ENCODE measurements at places on chromosomes 12 and 14.
A peak's percentile ranks its signal among the peaks of the same experiment; 100 is the strongest.

DNA sequence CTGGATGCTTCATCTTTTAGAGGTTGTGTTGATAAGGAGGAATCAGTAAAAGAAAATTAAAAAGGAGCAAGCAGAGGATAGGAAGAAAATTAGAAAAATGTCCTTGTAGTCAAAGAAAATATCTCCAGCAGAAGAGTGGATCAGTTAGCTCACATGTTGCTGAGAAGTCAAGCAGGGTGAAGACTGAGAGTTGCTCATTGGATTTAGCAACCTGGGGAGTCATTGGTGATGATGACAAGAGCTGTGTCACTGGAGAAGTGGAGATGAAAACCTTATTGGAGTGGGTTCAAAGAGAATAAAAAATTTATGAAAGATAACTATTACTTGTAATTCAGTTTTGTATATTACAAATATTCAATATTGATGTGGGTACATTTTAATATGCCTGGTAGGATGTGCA is 9.8 kb downstream of the FRMD6 start:
- no peak for DNase-seq

- DNase-seq: no peak
These were observed 103.7 kb upstream of the PDE3A start for GRCh38 chr12:20264608-20265114.

DNA sequence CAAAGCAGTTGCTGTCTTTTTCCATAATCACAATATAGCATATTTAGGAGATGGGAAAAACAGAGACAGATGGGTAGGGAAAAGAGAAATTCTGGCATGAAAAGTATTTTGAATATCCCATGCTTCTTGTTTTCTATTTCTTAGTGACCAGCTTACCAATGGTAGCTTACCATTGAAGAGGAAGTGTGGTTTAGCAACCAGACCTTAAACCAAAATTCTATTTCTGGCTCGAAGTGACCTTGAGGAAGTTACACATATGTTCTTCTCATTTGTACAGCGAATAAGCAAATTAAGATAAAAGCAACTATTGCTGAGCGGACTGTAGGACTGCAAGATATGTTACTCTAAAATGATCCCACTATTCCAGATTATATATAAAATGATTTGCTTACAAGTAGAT is 82.9 kb downstream of the FGD4 start:
- DNase-seq: no peak

- DNase-seq: no peak
These were observed 14.9 kb upstream of the POLR3B start for GRCh38 chr12:106342397-106343213.

- no peak for DNase-seq
These were observed 58.3 kb downstream of the SLC8A3 start for GRCh38 chr14:70130482-70130881.

DNA sequence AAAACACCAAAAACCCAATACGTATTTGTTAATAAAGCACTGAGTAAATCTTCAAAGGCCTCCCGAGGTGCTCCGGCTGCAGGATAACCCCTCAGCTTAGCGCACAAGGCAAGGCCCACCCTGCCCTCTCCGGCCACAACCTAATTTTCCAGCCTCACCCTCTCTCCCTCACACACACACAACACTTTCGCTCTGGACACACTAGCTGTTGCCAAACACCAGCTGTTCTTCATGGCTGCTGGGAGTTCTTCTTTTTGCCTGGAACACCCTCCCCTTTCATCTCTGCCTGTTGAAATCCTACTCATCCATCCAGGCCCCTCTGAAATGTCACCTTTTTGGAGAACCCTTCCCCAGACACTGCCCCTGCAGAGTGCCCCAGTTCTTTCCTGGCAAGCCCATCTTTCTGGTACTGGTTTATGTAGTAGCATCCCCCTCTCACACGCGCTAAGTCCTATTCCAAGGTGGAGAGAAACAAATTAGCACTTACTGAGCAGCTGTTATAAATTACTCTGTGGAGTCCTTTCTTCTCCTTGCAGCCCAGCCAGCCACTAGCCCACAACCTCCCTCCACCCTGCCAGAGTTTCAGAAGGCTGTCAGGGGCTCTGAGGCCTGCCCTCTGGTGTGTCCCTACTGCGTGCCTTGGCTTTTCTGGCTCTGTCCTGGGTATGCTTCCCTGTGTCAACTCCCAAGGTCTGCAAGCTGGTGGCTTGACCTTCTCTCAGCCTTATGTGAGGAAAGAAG is 805 bp upstream of the CRACR2A start:
- peak; percentile 40 for DNase-seq

DNA sequence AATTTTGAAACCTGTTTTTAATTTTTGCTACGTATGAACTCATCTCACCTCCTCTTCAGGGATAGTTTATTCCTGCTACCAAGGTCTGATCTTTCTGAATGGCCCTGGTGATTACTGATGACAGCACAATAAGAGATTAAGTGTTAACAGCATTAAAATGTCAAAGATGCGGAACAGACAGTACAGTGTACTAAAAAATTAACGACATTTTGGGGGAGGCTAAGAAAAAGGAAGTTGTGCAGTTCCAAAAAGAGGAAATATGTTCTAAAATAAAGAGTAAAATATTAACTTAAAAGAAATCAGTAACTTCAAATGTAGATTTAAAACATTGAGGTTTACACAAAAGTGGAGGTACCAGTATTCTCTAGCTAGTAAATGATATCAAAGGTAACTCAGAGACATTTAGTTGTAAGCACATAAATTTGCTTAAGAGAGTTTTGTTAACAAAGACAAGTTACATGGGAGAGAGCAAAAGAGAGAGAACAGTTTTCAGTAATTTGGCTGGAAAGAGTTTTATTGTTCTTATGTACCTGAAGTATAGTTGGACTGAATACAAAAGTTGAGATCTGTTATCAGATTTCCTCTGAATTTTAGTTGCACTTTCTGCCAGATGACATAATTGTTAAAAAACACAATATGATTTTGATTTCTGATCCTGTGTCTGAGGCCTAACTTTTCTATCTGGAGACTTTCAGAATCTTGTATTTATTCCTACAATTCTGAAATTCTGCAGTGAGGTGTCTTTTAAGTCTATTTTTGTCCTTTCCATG is 4.2 kb upstream of the CLECL1 start:
- DNase-seq: no peak

- no peak for DNase-seq
These were observed 79.1 kb upstream of the HECTD1 start for GRCh38 chr14:31286456-31287293.

DNA sequence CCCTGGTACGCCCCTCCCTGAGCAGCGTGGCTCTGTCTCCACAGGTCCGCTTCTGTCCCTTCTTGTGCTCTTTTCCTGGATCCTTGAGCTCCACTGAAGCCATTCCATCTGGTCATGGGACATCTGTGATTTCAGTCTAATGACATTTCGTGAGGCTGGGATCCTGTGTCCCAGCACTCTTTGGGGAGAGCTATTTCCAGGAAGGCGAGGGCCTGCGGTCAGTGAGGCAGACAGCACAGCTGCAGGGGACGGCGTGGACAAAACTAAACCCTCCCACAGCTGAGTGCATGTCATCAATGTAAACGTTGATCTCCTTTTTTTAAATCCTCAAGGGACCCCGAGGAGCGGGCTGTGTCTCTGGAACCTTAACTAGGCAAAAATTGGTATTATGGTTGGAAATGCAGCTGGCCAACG is 127.7 kb downstream of the DACT1 start:
- DNase-seq: no peak

- peak; percentile 32 for DNase-seq
These were observed 82.2 kb downstream of the PAPOLA start for GRCh38 chr14:96584199-96584906.

GRCh38 chr12:14843425-14843887 is at the start of gene ART4:
Gene ART4 (minus strand): TSS chr12:14843526. CDS start chr12:14843113, 413 bp downstream.
- no peak for DNase-seq

DNA sequence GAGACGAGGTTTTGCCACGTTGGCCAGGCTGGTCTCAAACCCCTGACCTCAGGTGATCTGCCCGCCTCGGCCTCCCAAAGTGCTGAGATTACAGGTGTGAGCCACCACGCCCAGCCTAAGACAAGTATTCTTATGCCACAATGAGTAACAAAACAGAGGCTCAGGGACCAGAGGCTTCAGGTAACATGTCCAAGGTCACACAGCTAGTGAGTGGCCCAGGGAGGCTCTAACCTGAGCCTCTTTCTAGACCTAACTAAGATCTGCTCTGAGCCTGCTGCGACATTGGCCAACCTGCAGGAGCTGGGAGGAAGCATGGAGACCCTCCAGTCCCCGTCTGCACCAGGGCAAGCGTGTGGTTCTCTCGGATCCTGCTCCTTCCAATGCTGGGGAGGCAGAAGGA is 77.9 kb downstream of the FOXN3 start:
- no peak for DNase-seq

DNA sequence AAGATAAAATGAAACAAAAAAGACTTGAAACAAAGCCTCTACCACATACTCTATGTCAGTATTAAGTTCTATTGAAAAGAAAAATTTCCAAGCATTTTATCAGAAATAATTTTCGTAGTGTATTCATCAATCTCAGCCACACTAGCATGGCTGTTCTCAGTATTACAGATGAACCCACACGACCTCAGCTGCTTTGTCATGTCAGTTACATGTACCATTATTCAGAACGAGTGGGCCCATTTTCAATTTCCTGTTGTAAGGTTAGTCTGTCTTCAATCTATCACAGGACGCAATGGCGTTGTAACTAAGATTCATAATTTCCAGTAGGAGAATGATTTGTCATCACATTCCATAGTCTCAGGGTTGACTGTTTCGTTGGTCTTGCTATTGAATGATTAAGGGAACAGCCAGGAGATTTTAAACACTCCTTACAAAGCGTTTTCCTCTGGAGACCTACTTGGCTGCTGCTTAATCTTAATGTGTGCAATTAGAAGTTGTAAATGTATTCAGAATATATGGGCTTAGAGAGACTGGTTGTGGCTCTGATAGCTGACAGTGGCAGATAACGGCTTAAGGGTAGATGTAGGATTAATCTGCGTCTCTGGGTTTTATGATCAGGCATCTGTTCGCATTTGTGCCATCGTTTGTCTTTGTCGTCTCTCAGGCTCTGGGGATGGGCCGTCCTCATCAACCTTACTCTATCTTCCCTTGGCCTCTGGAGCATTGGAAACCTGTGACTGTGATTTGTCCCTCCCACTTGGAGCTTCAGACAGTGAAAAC is 65.4 kb downstream of the GLT1D1 start:
- peak; percentile 81 for DNase-seq

DNA sequence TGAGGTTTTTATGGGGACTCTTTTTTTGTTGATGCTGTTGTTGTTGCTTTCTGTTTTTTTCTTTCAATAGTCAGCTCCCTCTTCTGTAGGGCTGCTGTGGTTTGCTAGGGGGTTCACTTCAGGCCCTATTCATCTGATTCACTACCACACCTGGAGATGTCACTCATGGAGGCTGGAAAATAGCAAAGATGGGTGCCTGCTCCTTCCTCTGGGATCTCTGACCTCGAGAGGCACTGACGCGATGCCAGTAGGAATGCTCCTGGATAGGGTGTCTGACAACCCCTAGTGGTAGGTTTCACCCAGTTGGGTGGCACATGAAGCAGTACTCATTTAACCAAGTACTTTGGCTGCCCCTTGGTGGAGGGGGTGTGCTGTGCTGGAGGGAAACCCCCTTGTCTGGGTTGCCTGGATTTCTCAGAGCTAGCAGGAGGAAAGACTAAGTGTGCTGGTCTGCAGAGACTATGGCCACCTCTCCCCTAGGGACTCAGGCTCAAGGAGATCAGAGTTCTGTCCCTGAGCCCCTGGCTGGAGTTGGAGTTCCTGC is 745.5 kb downstream of the TMTC2 start:
- DNase-seq: no peak

DNA sequence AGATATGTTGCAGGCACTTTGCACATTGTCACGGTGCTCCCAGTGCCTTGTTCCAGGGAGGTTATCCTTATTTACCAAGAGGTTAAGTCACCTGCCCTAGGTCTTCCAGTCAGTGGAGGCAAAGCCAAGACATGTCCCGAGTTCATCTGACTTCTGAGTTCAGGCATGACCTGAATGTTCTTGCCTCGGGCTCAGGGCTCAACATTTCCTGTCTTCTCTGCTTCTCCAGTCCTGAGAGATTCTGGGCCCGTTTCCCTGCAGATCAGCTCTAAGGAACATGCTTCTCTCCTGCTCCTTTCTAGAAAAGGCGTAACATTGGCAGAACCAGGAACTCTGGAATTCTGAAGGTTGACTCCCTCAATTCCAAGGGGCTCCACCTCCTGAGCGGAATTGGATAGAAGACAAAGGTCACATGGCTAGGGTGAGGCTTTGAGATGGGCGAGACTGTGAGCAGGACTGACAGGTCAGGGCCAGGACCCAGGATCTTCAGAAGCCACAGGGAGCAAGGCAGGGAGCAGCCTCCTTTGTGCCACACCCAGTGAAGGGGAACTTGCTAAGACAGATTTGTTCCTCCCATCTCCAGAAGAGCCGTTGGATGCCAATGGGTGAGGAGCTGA is 19.9 kb downstream of the BDKRB2 start:
- DNase-seq: no peak

DNA sequence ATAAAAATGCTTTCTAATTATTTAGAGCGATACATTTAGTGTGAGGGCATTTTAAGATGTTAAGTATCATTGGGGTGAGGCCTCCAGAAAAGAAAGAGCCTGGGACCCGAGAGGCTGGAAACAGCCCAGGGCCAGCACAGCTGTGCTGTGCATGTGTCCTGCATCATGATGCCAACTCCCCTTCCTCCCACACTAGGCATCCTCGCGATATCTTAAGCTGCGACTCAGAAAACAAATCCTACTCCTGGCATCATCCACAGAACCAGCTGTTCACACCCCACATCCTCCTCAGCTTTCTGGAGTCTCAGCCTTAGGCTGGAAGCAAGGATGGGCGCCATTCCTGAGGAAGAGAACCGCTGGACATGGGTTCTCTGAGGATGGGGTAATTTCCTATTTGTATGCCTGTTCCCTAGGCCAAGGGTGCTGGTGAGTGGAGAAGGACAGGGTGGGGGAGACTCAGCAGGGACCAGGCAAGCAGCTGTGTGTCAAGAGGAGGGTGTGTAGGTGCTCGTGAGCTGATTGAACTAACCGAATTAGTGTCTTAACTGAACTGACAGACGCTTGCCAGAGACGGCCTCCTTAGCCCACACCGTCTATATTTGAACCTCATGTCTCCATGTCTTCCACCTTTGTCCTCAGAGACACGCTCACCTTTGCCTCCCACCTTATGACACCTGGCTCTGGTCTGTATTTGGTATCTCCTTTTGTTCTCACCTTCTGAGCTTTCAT is 15.6 kb upstream of the MCRS1 start:
- DNase-seq: no peak

DNA sequence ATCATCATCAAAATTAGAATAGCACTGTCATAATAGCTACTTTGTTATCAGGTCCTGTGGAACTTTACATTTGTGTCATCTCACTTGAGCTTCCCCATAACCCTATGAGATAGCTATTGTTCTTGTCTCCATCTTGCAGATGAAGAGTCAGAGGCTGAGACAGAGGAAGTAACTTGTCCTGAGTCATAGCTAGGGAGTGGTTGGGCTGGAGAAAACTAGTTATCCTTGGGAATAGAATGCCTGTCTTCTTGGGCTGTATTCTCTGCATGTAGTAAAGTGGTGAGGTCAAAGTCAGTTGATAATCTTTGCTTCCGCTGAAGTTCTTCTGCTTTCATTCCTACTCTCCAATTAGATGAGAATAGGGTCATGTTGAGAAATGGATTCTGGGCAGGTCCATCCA is 117.0 kb downstream of the SMOC1 start:
- DNase-seq: no peak

- DNase-seq: no peak
These were observed 27.2 kb upstream of the ALG10B start for GRCh38 chr12:38289396-38289795.

- DNase-seq: no peak
These were observed 20.7 kb downstream of the GCH1 start for GRCh38 chr14:54881761-54882401.
